ENCODE measurements at places on chromosomes 12 and 14.

DNA sequence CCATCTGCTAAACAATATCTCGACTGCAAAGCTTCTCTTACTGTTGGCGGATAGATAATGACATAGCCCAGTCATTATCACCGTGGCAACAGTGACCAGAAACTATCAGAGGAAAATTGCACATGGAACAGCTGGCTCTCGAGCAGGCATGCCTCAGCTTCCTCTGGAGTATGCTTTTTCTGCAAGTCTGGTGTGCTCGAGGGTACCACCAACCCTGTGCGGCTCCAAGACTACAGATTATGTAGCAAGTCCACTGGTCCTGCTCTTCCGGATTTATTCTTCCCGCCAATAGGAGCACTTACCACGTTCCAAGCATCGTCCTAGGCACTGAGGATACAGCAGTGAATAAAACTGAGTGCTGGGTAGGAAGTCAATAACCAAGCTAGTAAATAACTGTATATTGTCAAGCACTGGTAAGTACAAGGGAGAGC is 1.4 kb upstream of the GLRX5 start:
- peak; percentile 62 for DNase-seq

GRCh38 chr12:92237762-92238523 is 92.3 kb upstream of the BTG1 start:
- DNase-seq: no peak

DNA sequence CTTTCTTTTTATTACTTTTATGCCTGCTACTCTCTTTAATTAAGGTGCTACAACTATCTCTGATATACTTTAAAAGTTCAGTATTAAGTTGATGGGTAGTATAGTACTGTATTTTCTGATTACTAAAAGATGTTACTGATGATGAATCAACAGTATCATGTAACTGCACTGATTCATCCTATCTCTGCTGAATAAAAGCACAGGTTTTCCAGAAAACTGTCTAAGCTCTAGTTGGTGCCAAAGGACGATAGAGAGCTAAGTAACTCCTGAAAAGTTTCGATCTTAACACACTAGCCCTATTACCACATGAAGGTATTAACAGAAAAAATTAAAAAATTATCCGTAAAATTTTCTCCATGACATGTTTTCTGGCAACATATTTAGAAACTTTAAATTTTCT is 2.1 kb downstream of the SCAF11 start:
- DNase-seq: peak; percentile 66

DNA sequence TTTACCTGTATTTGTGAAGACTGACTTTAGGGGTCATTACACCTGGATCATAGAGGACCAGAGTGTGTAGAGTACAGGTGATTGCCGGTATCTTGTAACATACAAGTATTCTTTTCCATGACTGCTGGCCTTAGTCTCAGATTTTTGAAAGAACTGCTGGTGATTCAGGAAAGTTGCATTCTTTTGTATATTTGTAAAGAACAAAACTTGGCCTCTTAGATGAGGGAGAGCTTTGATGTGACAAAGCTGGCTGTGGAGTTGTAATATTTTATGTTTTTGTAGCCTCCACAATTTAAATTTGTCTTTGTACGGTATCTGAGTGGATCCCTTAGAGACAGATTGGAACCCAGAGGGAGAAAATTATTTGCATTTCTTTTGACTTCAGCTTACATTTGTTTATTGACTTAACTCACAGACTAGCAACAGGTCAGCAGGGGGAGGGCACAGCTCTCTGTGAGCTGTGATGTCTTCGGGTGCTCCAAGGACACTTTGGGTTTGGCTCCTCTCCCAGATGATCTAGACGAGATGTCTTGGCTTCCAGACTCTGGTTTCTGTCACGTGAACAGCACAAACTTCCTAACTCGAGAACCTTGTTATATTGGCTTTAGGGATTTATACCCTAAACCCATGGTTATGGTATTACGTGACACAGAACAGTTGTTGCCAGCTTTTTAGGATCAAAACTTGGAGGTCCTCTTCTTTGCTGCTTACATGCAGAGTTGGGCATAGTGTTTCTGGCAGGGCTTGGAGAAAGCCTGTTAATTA is 65.9 kb downstream of the DAAM1 start:
- peak; percentile 98 for DNase-seq

GRCh38 chr12:23707270-23707669 is 242.2 kb downstream of the SOX5 start:
- DNase-seq: no peak

GRCh38 chr12:22610131-22610530 is 14.8 kb upstream of the ETNK1 start:
- DNase-seq: no peak

DNA sequence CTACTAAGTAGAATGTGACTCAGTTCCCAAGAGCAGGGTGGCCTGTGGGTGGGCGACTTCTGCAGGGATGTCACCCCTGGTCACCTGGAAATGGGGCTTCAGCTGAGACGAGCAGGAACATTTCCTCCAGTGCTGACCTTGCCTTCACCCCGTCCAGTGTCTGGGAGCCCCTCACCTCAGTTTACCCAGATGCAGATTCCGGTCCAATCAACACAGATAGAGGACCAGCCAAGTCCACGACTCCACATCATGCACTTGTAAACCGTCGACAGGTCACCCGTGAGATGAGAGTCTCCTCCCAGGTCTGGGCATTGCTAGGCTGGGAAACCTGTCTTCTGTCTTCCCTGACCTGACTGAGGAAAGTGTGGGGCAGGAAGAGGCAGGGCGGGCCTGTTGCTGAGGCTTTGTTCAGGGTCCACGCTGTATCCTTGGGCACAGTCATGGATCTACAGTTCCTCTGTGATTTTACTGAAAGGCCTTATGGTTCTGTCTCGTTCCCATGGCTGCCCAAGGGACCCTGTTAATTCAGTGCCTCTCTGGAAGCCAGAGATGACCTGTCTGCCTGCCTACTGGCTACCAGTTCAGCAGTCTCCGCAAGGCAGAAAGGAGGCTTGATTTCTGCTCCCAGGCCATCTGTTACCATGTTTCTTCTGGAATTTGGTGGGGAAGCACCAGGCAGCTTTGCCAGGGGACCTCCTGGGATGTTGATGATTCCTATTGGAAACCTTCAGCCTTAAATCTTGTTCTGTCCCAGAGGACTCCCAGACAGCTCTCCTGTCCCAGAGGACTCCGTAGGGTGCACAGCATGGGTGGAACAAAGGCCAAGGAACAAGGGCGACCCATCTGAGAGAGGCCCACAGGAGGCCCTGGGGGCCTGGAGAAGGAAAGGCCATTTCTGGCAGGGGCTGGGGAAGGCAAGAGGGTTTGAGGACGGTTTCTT is 288.5 kb upstream of the RTL1 start:
- DNase-seq: no peak

DNA sequence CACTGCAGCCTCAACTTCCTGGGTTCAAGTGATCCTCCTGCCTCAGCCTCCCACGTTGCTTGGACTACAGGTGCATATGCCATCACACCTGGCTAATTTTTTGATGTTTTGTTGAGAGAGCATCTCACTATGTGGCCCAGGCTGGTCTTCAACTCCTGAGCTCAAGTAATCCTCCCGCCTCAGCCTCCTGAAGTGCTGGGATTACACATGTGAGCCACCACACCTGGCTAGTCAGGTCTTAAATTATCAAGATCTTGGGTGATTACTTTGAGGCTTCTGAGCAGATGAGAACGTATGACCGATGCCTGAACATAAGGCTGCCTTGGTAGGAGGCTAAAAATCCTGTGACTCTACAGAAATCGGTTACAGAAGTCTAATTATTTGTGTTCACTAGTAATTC is 53.0 kb upstream of the FRS2 start:
- no peak for DNase-seq

- no peak for DNase-seq
These were observed 118.5 kb downstream of the RAD51B start for GRCh38 chr14:67938071-67938470.

DNA sequence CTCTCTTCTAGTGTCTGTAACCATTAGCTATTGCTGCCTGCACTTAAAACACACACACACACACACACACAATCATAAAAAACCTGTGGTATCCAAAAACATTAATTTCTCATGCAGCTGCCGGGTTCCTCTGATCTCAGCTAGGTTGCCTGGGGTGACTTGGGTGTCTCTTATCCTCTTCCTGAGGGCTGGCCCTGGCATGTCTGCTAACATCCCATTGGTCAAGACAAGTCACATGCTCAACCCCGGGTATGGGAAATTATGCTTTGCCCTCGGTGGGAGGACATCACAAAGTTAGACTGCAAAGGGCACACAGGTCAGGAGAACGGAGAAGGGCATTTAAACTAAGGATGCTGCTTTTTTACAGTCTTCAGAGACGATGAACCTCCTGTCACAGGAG is 55.7 kb downstream of the TRPV4 start:
- peak; percentile 59 for DNase-seq

GRCh38 chr12:108234158-108234557 is 105.0 kb downstream of the CMKLR1 start:
- DNase-seq: peak; percentile 3

GRCh38 chr14:95541932-95542930 is 7.4 kb downstream of the GLRX5 start:
- no peak for DNase-seq

DNA sequence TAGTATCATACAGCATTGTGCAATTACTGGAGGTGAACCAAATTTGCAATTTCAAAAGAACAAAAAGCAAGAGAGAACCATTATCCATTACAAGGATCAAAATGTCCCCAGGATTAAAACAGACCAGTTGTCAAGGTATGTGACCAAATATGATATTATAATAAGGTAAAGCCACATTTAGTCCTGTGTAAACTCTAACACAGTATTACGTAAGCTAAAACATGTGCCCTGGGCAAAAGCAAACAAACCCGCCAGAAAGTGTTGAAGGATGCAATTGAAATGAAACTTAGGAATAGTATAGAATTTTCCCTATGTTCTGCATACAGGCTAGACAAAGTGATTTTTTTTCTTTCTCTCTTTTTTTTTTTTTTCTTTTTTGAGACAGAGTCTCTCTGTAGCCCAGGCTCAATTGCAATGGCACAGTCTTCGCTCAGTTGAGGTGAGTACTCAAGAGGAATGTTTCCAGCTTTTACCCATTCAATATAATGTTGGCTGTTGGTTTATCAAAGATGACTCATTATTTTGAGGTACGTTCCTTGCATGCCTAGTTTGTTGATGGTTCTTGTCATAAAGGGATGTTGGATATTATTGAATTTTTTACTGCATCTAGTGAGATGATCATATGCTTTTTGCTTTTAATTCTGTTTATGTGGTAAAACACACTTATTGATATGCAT is 137.1 kb upstream of the FOXG1 start:
- DNase-seq: no peak

DNA sequence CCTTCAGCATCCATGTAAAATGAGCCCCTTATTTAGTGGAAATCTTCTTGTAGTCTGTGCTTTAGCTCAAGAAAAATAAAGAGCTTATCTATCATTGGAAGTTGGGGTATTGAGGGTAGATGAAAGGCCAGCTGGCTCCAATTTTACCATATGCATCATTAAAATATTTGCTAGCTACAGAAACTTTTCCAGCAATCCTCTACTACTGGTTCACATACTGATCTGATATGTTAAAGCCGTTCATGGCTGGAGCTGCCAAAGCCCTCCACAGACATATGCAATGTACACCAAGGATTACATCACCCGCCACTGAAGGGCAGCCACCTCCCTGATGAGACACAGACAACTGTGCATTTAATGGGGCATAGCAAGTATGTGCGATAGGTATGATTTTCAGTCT is 1205.3 kb downstream of the GALC start:
- DNase-seq: peak; percentile 70

DNA sequence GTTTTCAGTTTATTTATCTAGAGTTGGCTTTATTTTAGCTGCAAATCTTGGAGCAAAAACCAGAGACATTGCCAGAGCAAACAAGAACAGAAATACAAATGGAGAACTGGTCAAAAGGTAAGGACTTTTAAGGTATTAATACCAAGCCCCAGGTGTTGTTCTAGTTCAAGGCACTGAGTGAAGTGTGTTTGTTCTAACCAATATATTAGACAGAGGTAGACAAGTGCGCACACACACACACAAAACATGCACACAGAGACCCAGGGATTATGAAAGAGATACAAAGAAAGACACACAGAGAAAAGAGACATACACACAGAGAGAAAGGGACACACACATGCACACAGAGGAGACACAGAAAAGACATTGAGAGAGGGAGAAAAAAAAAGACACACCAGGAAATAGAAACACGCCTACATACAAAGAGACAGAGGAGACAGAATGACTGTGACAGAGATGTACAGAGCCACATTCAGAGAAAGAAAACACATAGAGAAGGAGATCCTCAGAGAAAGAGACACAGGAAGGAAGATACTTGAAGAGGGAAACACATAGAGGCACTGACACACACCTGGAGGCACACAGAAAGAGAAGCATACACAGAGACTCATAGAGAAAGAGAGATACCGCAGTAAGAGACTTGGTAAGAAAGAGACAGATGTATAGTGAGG is 50.2 kb downstream of the MIPOL1 start:
- no peak for DNase-seq

GRCh38 chr12:109721276-109721675 is 7.7 kb downstream of the FAM222A start:
- DNase-seq: no peak

DNA sequence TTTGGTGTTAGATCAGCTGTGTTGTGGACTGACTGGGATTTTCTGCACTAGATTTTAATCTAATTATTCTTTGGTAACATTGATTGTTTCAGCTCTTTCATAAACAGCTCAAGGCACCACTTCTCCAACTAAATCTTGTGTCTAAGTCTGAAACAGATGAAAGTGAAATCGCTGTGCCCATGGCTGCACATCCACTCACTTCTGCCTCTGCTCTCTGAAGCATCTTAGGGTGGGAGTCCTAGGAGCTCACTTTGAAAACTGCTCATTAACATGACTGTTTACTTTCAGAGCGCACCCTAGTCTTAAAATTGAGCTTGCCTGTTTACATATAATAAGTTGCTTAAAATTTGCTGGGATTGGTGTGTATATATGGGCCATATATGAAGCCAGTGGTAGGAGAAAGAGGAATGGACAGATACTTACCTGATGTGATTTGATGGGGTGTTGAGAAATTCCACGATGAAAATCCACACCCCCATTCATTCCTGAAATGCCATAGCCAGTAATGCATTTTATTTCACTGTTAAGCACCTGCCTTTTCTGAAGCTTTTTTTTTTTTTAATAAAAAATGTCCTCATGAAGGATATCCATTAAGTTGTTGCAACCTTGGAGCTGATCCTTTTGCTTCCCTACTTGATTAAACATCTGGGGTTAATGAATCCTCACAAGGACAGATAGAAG is 52.8 kb downstream of the PPFIBP1 start:
- DNase-seq: no peak

Data from EH (cell line).